ENCODE measurements at places on chromosomes 16 and 17. TPM values are rescaled to one million over a fixed set of nuclear protein-coding genes. Genes with fewer than 3 reads are reported as not detected.

The UBFD1 gene
- total RNA-seq = 49.7 TPM

The ZSCAN10 gene
- total RNA-seq = not detected

The CES3 gene
- total RNA-seq = 0.62 TPM

The LLGL2 gene
- 4.7 TPM for total RNA-seq

The PRR29 gene
- total RNA-seq = 0.51 TPM

The NLRC3 gene
- total RNA-seq = 0.67 TPM

The USP43 gene
- not detected for total RNA-seq

The QPRT gene
- 6.7 TPM for total RNA-seq

The ABCA9 gene
- 6.0 TPM for total RNA-seq

The NPIPB4 gene
- 49.6 TPM for total RNA-seq

The PRSS27 gene
- total RNA-seq = 0.40 TPM

The WNK4 gene
- not detected for total RNA-seq

The GNG13 gene
- not detected for total RNA-seq

The LGALS3BP gene
- total RNA-seq = 312 TPM

The SLC12A3 gene
- total RNA-seq = not detected

Data from cardiac septum (tissue), 1 donor.